ENCODE measurements at places on chromosomes 16 and 17.

- no peak for DNase-seq
These were observed 25.8 kb downstream of the LLGL2 start for GRCh38 chr17:75551266-75551665.

DNA sequence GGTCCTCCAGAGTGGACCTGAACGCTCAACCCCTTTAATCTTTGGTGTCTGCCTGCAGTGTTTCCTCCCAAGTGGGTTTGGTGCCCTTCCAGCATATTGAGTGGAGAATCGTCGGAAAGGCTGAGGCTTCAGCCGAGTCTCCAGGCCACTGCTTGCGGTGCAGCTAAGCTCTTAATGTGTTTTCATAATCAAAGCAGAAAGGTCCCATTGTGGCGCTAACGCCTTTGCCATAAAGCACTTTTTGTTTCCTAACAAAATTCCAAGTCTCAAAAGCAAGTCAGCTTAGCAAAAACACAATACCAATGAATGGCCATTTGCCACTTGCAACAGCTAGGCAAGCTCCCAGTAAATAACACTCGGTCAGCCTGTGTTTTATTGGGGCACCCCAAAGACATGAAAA is 57.6 kb downstream of the KSR1 start:
- DNase-seq, result no peak

- DNase-seq, result no peak
These were observed 279.8 kb upstream of the SALL1 start for GRCh38 chr16:51430716-51431369.

DNA sequence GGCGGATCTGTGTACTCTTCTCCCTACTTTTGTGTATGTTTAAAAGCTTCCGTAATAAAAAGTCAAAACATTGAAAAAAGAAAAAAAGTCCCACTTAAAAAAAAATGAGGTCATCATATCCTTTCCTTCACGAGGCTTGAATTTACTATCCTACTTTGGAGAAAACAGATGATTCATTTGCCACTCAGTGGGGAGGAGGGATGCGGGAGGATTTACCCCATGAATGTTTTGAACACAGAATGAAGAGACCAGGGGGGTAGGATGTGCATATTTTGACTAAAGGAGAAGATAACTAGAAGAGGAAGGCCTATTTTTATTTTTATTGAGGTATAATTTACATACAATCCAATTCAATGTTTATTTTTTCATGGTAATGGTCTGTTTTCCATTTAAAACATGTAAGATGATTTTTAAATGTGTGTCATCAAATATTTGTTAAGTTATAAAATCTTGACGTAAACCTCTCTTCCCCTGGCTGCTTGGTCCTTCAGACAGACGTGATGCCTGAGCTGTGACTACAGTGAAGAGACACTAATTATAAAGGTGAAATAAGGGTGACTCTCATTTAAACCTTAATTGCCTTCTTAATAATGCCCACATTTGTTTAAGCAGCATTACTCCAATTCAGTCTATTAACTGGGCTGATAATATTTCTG is 135.4 kb upstream of the AXIN2 start:
- no peak for DNase-seq

GRCh38 chr16:11175787-11176341 is 80.1 kb downstream of the SOCS1 start:
- DNase-seq, result no peak

- no peak for DNase-seq
These were observed 772 bp downstream of the PRSS53 start for GRCh38 chr16:31087971-31088370.

DNA sequence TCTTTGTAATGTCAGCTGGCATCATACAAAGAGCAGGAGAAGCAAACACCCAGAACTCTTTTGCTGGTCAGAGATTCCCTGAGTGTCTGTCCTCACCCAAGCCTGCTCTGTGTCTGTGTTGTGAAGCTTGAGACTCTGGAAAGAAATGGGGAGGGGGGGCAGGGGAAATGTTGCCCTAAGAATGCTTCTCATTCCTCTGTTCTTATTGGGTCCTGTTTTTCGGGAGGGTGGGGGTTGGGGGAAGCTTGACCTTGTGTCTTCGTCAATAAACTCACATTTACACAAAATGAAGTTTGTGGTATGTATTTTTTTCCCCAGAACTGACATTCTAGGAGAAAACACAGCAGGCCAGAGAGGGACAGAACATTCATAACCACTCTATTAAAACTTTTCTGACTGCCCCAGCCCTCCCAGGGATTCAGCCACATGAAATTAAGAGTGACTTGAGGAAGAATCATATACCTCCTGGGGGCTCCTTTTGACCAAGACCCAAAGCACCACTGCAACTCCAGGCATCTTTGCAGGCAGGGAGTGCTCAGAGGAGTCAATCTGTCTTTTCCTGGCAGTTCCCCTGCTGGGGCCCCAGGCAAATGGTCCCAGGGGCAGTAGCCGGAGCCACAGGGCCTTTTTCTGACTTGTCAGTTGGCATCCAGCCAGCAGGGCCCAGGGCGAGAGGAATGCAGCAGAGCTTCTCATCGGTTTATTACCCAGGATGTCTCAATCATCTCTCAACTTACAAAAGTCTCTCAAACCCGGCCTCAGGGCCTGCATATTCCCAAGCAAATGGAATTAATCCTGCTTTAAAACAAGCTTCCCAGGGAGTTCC is 5.1 kb upstream of the RASL10B start:
- DNase-seq, result no peak

- DNase-seq, result no peak
These were observed 68.4 kb upstream of the TNRC6C start for GRCh38 chr17:77889866-77890760.

- DNase-seq, result peak; percentile 25
These were observed 31.4 kb downstream of the ACTG1 start for GRCh38 chr17:81481073-81481799.

DNA sequence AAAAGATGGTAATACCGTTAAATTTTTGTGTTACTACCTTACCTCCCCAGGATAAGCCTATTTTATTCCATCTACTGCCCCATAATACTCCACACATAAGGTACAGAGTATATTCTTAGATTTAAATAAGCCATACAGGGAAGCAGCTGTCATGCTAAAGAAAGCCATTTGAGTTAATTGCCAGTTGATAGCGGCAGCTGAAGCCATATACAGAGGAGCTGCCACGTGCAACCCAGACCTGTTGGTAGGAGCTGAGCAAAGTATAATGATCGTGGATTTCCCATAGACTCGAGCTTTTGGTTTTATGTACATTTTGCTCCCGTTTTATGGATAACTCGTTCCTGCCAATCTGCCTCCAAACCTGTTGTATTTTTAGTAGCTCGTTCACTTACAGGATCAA is 12.0 kb downstream of the CPSF4L start:
- DNase-seq, result no peak

- no peak for DNase-seq
These were observed 29.8 kb downstream of the NXN start for GRCh38 chr17:949623-950303.

GRCh38 chr16:87317750-87318644 is 805 bp upstream of the C16orf95 start:
- DNase-seq, result no peak

DNA sequence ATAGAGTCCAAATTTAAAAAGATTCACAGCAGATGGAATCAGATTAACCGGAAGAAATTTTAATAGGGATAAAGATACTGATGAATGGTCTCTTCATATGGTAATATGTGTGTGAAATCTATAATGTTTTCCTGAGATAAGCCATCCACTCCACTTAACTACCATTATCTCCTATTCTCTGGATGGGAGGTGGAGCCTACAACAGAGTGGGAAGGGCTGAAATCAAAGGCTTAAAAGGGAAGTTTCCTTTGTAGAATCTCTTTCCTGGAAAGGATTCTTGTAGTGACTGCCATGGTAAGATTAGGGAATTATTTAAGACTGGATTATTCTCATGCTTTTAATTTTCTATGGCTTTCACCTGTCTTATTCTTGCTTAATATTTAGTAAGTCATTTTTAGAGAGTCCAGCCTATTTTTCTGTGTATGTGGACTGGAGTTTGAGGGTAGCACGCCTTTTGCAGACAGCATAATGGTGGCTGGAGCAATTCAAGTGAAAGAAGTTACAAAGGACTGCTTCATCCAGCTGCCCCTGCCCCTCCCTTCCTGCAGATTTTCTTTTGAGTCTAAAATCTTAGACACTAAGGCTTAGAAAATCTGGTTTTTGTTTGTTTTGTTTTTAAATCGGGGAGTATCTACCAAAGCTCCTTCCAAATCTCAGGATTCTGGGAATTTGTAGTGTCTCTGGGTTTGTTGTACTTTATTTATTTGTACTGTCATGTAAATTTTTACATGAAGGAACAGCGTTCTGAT is 26.5 kb downstream of the KAT7 start:
- DNase-seq, result no peak

- DNase-seq, result no peak
These were observed 51.9 kb downstream of the ABCA8 start for GRCh38 chr17:68903286-68903685.

- DNase-seq, result no peak
These were observed 7.9 kb downstream of the ENGASE start for GRCh38 chr17:79082311-79083190.

- DNase-seq, result no peak
These were observed 192.4 kb upstream of the HSBP1 start for GRCh38 chr16:83615141-83615952.
